Spleen (tissue), 13 donors: ENCODE measurements at places on chromosomes 2 and 18. TPM values are rescaled to one million over a fixed set of nuclear protein-coding genes. Genes with fewer than 3 reads are reported as not detected.

The STPG4 gene
- 1.8 TPM for total RNA-seq

DNA sequence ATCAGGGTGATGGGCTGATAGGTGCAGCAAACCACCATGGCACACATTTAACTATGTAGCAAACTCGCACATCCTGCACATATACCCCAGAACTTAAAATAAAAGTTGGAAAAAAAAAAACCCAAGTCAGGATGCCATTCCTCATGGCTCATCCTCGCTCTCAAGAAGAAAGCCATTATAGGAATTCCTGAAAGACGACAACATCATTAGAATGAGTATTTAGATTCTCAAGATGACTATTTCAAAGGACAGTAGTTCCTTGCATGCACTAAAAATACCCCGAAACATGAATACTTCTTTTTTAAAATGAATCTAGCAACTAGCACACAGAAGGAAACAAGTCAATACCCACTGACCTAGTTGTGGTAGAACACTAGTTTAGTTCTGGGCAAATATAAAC is 285.8 kb upstream of the REV1 start:
- no peak for DNase-seq

DNA sequence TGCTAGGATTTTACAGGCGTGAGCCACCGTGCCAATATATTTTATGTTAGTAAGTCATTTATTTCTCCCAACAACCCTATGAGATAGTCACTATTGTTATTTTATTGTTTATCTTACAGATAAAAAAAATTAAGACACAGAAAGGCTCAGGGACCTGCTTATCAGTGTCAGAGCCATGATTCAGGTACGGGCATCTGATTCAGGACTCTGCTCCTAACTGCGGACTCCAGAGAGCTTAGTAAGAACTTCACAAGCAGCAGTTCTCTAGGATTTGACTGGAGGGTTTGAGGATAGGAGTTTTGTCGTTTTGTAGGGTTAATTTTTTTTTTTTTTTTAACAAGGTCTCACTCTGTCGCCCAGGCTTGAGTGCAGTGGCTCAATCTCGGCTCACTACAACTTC is 174.2 kb downstream of the BCL11A start:
- DNase-seq: no peak

DNA sequence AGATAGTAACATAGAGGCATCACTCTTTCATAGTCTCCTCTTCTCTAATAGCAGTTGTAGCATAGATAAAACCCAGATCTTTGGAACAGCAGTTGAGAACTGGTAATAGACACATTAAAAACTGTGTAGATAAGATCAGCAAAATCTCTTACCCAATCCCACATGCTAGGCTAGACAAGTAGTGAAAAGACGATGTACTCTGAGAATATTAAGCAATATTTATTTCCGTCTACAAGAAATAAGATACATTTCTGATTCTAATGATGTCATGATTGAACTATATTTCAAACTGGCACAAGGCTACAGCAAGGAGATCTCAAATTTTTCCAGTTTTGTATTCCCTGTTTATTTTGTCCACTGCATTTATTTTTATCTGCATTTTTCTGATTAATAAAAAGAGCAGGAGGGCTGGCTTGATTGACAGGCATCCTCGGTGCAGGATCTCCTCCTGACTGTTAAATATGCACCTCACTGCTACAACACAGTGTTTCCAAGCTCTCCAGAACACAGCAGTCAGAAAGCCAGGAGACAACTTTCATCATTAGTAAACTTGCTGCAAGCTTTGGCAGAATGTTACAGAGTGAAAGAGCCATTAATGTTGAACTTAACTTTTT is 73.3 kb upstream of the ATIC start:
- DNase-seq: no peak

GRCh38 chr18:62682371-62682770 is 33.0 kb upstream of the PHLPP1 start:
- no peak for DNase-seq

- no peak for DNase-seq
These were observed 667.6 kb upstream of the SLC8A1 start for GRCh38 chr2:41119489-41119888.

- DNase-seq: no peak
These were observed 1.2 kb upstream of the MAPRE3 start for GRCh38 chr2:26969077-26969844.

The G6PC2 gene
- not detected for total RNA-seq

The RRM2 gene
- 12.8 TPM for total RNA-seq

The C2orf74 gene
- total RNA-seq: 34.9 TPM

The ANTXR1 gene
- total RNA-seq: 41.8 TPM

GRCh38 chr2:19747310-19748072 is 154.3 kb downstream of the TTC32 start:
- no peak for DNase-seq

DNA sequence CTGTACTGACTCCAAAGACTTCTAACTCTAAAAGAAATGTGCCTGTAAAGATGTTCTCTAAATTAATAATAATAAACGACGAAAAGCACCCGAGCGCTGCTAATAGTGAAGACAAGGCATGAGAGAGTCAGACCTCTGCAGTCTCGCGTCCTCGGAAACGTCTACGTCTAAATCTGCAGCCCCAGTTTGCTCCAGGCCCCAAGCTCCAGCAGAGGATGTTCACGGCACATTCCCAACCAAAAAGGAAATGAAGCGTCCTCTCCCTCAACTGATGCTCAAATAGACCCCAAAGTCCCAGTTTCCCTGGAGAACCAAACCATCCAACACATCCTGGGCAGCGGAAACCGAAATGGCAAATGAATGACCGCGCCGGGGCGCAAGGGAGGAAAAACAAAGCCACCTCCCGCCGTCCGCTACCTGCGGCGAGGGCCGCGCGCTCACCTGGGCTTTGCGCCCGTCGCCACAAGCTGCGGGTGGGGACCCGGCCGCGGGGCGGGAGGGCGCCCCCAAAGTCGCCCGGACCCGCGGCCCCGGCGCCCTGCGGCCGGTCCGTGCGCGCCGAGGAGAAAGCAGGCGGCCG is 47.1 kb upstream of the CCDC150 start:
- DNase-seq: no peak

The RAB6D gene
- not detected for total RNA-seq

DNA sequence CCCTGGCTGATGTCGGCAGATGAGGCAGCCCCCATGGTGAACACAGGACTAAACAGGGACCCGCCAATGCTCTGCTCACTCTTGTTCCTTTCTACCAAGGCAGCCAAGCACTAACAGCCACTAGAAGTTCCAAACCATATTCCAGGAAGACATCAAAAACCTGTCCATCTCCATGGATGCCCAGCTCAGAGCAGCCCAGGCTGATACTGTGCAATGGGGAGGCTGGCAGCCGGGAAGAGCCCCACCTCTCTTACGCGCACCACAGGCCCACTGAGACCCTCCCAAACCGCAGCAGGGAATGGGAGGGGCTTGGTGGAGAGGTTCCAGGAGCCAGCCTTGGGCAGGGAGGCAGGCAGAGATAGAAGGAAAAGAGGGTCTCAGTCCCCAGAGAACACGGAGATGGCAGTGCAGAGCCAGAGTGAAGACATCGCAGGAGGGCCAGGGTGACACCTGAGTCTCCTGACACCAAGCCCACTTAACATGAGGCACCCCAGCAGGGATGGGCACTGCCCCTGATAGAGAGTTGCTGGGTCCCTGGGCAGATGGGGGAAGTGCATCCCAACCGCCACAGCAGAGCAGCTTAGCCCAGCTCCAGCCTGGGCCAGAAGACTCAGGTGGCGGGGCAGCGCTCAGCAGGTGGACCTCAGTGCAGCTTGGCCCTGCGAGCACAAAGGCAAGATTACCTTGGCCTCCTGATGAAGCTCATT is 3.4 kb downstream of the HS6ST1 start:
- DNase-seq: no peak

The RAD51AP2 gene
- not detected for total RNA-seq

DNA sequence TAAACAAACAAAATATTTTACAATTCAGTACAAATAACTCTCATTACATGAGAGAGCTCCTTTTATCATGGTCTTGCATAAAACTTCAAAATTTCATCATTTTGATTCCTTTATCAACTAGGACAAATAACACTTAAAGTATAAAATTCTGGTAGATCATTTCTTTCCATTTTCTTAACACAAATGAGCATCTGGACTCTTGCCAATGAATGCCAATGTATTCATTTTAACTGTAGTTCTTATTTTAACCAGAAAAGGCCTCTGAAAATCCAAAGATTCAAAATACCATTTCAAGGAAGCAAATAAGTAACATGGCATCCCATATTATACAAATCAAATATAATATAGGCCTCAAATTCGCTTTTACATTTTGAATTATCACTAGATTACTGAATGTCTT is 13.8 kb upstream of the POU3F3 start:
- no peak for DNase-seq

GRCh38 chr18:66682855-66683322 is 79.0 kb upstream of the CDH19 start:
- no peak for DNase-seq

GRCh38 chr2:185473838-185474237 is 264.8 kb upstream of the FSIP2 start:
- DNase-seq: no peak

The CYTIP gene
- 106 TPM for total RNA-seq

The SETBP1 gene
- 41.0 TPM for total RNA-seq
